ENCODE measurements at places on chromosomes 7 and 10.

DNA sequence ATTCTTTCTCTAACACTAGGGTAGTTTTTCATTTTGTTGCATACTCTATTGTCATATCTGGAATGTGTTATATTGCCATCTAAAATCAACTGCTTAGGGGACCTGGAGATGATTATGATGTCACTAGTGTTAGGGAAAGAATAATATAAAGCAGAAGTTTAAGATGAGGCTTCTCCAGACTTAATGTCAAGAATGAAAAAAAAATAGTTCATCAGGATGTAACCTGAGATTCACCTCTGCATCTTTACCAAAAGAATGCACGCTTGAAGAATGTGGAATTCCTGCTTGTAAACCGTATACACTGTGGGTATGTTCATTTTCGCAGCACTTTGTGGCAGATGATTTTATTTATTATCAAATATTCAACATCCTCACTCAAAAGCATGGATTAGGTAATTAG, 184.6 kb downstream of the ST7 start:
- DNase-seq: no peak

GRCh38 chr7:130063036-130063435, 7.3 kb upstream of the KLHDC10 start:
- DNase-seq: peak; percentile 37

DNA sequence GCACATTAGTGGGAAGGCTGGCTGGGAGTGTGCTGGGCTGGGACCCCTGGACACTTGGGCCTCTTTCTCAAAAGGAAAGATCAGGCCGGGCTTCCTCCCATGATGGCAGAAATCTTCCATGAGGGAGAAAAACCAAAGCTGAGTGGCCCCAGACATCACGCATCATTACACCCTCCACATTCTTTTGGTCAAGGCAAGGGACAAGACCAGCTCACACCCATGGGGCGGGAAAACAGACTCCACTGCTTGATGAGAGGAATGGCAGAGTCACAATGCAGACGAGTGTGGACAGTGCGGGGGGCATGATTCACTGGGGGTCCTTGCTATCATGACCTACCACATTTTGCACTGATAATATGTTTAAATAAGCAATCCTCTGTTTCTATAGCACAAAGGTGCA, 73.3 kb downstream of the CREB3L2 start:
- DNase-seq: no peak

- peak; percentile 3 for DNase-seq
These were observed 436.7 kb downstream of the IPMK start for GRCh38 chr10:57830877-57831560.

GRCh38 chr10:9068003-9068402, 1013.5 kb downstream of the GATA3 start:
- DNase-seq: no peak

DNA sequence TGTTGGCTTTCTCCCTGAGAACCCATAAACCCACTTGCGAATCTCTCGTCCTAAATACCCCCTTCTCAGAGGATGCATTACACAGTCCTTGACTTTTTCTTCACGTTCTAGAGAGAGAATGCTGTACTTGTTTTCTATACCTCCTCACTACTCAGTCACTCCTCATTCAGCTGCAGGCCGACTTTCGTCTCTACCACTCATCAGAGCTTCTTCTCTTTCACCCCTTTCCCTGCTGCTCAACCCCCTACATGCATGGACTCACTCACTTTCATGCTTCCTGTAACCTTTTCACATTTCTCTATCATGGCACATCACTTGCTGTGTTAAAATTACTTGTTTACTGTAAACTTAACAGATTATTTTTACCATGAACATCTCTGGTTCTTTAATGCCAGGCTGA, 19.8 kb downstream of the MDFIC start:
- no peak for DNase-seq

- no peak for DNase-seq
These were observed 15.5 kb upstream of the SP4 start for GRCh38 chr7:21412410-21412851.

GRCh38 chr10:68435803-68436202, 28.7 kb upstream of the RUFY2 start:
- DNase-seq: no peak

- DNase-seq: no peak
These were observed 54.7 kb downstream of the HSPA12A start for GRCh38 chr10:116687633-116688032.

GRCh38 chr7:33550979-33551378, 354.4 kb upstream of the BMPER start:
- no peak for DNase-seq

- DNase-seq: no peak
These were observed 9.8 kb downstream of the RHBDD2 start for GRCh38 chr7:75888464-75889222.

- DNase-seq: peak; percentile 53
These were observed 57.7 kb upstream of the DNAJB6 start for GRCh38 chr7:157278791-157279724.

GRCh38 chr7:135274495-135275268, 41.0 kb downstream of the STRA8 start:
- peak; percentile 56 for DNase-seq

DNA sequence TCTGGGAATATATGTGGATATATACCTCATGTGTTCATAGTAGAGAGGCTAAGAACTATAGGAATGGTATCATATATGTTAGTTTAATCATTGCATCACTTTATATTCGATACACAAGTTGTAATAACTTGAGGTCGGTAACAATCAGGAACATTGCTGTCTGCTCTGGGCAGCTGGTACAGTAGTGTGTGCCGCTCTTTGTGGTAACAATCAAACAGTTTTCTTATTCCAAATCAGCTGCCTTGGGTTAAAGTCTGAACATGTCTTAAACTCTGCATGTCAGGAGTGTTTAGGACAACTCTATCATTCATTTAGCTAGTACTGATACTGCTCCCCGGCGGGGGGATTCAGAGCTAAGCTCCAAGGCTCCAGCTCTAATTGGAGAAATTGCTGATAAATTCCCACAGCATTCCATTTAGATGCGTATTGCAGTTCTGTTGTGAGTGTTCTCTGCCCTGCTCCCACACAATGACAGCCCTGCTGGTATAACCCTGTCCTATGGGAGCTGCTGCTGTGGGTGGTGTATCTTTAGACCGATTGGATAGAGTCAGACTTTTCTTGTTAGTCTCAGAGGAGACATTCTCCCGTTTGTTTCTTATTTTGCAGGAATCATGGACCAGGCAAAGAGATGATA, 707.5 kb upstream of the FZD8 start:
- no peak for DNase-seq

DNA sequence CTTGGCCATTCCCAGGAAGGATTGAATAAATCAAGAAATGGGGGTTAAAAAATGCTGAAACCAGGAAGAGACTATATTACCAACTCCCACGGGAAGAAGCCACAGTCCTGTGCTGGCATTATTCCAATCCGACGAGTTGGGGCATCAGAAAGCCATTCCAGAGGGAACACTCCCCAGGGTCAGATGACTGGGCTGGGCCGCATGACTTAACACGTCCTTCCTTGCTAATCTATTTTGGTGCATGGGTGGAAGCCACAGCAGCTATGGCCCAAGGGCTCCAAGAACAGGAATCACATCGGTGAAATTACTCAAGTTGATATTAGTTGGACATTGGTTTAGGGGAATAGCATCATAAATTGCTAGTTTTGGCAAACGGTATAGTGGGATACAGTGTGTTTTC, 592.9 kb upstream of the NRP1 start:
- no peak for DNase-seq

DNA sequence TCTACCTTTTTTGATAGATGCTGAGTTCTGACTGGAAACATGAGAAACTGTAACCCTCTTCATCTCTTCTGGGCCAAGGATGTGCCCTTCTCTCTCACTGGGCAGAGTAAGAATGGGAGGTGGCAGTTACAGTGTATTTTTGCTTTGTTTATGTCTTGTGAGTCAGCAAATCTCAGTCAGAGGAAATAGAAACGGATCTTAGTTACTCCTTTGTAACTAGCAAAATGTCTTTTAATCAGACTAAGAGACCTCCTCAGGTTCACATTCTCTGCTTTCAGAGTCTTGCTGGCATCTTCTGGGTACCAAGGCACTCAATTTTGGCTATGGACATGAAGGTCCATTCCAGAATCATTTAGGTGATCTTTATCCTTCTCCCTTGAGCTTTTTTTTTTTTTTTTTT, 70.9 kb downstream of the HHEX start:
- no peak for DNase-seq

- no peak for DNase-seq
These were observed 2.6 kb downstream of the CPVL start for GRCh38 chr7:29143751-29144150.

DNA sequence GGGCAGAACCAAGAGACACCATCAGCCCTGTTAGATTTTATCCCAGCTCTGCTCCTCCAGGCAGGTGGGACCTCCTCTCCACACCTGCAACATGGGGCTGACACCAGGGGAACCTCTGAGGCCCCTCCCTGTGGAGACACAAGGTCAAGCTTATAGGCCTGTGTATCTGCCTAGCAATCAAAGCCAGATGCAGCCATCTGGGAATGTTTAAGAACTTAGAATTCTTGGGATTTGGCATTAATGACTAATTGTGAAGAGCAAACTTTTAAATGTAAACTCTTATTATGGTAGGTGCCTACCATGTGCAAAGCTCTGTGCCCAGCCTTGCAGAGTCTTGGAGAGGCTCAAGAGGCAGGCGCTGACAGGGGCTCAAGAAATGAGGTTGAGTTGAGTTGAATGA, 52.1 kb downstream of the TBATA start:
- no peak for DNase-seq

GRCh38 chr10:109875828-109876821, 47.2 kb downstream of the XPNPEP1 start:
- no peak for DNase-seq

GRCh38 chr10:73886085-73886529, 11.8 kb upstream of the CAMK2G start:
- DNase-seq: peak; percentile 25

- DNase-seq: no peak
These were observed 70.0 kb upstream of the SMIM30 start for GRCh38 chr7:113188396-113188795.

GRCh38 chr7:155785536-155785935, 26.7 kb downstream of the SHH start:
- DNase-seq: no peak

GRCh38 chr7:91031757-91032156, 232.5 kb upstream of the FZD1 start:
- DNase-seq: no peak

DNA sequence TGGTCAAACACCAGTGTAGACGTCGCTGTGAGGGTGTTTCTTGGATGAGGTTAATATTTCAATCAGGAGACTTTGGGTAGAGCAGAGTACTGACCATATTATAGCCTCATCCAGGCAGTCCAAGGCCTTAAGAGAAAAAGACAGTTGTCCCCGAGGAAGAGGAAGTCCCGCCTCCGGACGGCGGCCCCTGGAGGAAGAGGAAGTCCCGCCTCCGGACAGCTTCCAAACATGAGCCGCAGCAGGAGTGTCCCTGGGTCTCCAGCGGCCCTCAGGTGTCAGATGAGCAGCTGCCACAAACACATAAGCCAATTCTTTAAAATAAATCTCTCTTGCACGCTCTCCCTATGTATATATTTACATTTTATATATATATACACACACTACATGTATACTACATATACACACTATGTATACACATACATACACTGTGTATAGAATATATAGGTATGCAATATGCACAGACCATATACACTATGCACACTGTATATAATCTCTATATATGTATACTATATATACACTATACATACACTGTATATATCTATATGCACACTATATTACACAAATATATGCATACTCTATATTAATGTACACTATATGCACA, 37.5 kb downstream of the PWWP2B start:
- DNase-seq: no peak

- no peak for DNase-seq
These were observed 4.6 kb upstream of the RBAK start for GRCh38 chr7:5041047-5041446.

GRCh38 chr7:96144260-96144526, 177.7 kb downstream of the SLC25A13 start:
- no peak for DNase-seq

- DNase-seq: no peak
These were observed 9.2 kb downstream of the GNA12 start for GRCh38 chr7:2834748-2835441.

- DNase-seq: no peak
These were observed 64.6 kb downstream of the WDFY4 start for GRCh38 chr10:48749254-48749787.

GRCh38 chr7:136136906-136137454, 159.8 kb upstream of the MTPN start:
- no peak for DNase-seq

GRCh38 chr10:69974551-69975155, 78.0 kb upstream of the MACROH2A2 start:
- DNase-seq: no peak

- no peak for DNase-seq
These were observed 77.1 kb downstream of the INPP5A start for GRCh38 chr10:132614431-132615340.

- no peak for DNase-seq
These were observed 72.0 kb upstream of the PARD3 start for GRCh38 chr10:34886906-34887642.

GRCh38 chr10:124168581-124168980, 75.2 kb upstream of the CHST15 start:
- DNase-seq: no peak

DNA sequence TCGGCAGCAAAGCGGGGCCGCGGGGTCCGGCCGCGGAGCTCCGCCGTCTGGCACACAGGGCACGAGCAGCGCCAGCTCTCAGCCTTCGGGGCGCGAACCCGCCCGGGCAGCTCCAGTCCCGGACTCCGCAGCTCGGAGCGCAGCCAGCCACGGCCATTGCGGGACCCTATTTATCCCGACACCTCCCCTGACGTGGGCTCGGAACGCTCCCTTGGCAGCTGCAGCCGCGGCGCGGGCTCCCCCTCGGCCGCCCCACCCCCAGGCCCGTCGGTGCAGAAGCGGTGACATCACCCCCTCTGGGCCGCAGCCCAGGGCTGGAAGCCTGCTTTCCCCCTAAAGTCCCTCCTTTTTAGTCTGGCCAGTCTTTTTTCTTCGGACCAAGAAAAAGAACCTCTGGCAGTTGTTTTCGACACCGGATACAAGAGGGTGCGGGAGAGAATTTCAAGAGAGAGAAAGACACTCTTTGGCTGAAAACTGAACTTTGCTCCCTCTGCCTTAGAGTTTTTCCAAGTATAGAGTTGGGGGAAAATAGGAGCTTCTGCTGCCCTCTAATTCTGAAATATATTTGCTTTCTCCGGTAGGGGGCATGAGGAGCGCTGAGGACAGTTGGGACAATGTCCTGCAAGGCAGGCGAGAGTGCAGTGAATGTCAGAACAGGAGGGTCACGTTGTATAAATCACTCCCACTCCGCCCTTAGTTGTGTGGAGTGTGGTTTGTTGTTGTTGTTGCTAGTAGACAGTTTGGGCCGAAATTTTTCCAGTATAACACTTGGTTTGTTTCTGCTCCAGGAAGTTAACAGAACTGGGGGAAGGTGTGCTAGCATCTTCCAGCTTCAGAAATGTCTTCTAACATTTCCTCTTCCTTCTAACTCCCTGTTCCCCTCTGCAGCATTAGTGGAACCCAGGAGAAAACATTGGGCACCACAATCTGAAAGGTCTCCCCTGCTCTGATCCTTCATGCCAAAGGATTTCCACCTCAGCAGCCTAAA, at the start of gene SFRP4:
SFRP4 (minus strand) TSS at position 145 of the 988 bp plus-strand sequence. CDS start 280 bp downstream, outside the sequence.
- DNase-seq: no peak

All from NCI-H2029 (cell line).